ENCODE measurements at places on chromosomes 7 and 10. TPM values are rescaled to one million over a fixed set of nuclear protein-coding genes. Genes with fewer than 3 reads are reported as not detected.

Gene SLC39A12
- total RNA-seq: 0.27 TPM

DNA sequence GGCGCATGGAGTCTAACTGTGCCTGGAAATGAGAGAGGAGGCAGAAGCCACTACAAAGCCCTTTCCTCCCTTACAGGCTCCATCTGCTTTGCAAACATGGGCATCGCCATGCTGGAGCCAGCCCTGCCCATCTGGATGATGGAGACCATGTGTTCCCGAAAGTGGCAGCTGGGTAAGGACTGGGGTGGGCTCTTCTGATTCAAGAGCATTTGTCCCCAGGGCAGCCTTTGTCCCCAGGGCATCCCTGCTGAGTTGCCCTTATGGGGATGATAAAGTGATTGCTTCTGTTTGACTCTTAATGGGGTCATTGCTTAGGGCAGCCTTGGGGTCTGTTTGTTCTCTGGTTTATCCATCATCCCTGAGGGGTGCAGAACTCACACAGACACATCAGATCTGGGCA lies 16.8 kb downstream of the SLC18A2 start:
- no peak for DNase-seq
- H3K27ac ChIP-seq: no peak overlapping the region
- H3K4me3 ChIP-seq: no peak overlapping the region
- no peaks in the 10 kb centered on the region for H3K36me3 ChIP-seq
- no peaks in the 10 kb centered on the region for H3K27me3 ChIP-seq

Gene ASB4
- 2.3 TPM for total RNA-seq

- H3K27me3 ChIP-seq: peaks cover 10% of the 10 kb centered on the region
- no peaks in the 10 kb centered on the region for H3K36me3 ChIP-seq
- no peak overlapping the region for H3K4me3 ChIP-seq
These were observed 35.8 kb downstream of the ALOX5 start for GRCh38 chr10:45409782-45410181.

DNA sequence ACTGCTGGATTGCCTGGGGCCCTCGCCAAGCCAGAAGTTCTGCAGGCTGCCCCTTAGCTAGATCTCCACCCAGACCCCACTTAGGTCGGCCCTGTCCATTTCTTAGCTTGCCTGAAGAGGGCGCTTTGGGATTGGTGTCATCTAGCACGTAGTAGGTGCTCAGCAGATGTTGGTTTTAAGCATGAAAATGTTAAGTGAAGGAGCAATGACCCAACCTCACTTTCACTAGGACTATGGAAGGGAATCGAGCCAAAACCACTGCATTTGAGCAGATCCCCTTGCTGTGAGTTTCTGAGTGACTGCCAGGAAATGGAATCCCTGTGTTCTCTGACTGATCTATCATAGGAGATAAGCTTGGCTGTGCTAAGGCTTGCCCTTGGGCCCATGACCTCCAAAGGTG lies 131.7 kb upstream of the EEPD1 start:
- H3K4me1 ChIP-seq: no peaks in the 10 kb centered on the region
- DNase-seq: no peak
- no peak overlapping the region for H3K27ac ChIP-seq
- no peak overlapping the region for H3K4me3 ChIP-seq
- no peaks in the 10 kb centered on the region for H3K36me3 ChIP-seq
- no peaks in the 10 kb centered on the region for H3K27me3 ChIP-seq

DNA sequence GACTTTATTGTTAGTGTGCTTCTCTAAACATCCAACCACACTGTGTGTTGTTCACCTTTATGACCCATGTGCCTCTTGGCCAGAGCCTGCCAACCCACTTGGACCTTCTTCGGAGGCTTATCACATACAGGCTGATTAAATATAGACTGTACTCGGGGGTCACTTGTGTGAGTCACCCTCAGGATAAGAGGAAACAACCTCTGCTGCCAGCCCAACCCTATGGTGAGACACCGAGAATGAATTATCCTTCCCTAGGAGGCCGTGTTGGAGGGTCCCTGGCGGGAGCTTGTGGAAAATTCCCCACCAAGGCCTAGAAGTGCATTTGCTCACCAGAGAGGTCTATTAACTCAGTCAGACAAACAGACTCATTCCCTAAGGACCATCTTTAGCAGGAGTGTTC lies 63.0 kb downstream of the FAS start:
- no peaks in the 10 kb centered on the region for H3K4me1 ChIP-seq
- DNase-seq: peak; percentile 37
- no peak overlapping the region for H3K4me3 ChIP-seq

GRCh38 chr7:108078211-108078673 lies 51.9 kb downstream of the LAMB4 start:
- no peak overlapping the region for H3K4me3 ChIP-seq
- peak overlapping the region; percentile 19 for H3K27ac ChIP-seq
- H3K36me3 ChIP-seq: no peaks in the 10 kb centered on the region
- no peaks in the 10 kb centered on the region for H3K4me1 ChIP-seq

- no peak overlapping the region for H3K27ac ChIP-seq
- H3K4me1 ChIP-seq: no peaks in the 10 kb centered on the region
- DNase-seq: no peak
- no peaks in the 10 kb centered on the region for H3K27me3 ChIP-seq
- no peaks in the 10 kb centered on the region for H3K36me3 ChIP-seq
- H3K4me3 ChIP-seq: no peak overlapping the region
These were observed 281.9 kb upstream of the MTPN start for GRCh38 chr7:136259074-136259473.

DNA sequence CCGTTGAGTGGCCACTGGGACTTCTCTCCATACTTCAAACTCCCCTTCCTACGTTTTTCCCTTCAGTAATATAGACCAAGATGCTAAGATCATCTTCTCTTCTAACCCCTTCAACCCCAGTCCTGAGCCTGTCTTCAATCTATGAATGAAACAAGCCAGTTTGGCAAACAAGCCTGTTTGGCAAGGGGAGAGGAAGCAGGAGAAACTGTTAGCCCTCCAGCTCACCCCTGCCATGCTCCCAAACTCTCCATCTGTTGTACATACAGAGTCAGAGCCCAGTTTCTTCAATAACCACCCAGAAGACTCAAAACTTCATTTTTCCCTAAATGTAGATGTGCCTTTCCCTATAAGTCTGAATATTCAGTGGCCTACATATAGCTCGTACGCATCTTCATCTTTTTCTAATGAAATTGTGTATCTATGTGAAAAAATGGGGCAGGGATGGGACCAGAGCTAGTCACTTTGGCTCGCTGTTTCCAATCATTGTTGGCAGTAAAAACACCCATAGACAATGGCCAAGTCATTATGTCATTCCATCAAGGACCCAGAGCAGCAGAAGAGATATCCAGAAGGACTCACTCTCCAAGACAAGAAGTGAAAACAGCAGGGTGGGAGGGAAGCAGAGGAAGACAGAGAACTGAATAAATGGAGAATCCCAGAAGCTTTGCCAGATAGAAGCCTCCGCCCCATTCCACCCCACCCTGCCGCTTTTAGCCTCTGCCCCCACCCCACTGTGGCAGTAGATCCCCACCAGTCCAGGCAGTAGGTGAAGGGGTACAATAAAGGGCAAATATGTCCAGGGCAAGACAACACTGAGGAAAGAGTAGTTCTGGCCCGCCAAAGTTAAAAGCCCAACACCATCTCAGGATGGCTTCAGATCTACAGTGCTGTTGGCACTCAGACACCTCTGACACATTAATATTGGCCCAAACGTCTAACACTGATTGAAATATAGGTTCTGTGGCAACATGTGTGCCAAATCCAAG lies 87.3 kb downstream of the DOCK4 start:
- no peaks in the 10 kb centered on the region for H3K27me3 ChIP-seq
- H3K27ac ChIP-seq: no peak overlapping the region
- H3K4me1 ChIP-seq: peaks cover 12% of the 10 kb centered on the region
- no peak overlapping the region for H3K4me3 ChIP-seq

Gene NUTM2E
- total RNA-seq: 0.56 TPM

DNA sequence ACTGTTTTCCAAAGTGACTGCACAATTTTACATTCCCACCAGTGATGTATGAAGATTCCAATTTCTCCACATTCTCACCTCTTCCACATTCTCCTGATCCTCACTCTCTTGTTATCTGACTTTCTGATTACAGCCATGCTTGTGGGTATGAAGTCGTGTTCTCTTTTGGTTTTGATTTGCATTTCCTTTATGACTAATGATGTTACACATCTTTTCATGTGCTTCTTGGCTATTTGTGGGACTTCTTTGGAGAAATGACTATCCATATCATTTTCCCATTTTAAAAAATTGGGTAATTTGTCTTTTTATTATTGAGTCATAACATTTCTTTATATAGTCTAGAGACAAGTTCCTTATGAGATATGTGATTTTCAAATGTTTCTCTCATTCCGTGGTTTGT lies 10.5 kb upstream of the GIMAP8 start:
- no peak for DNase-seq
- H3K27me3 ChIP-seq: no peaks in the 10 kb centered on the region
- H3K36me3 ChIP-seq: no peaks in the 10 kb centered on the region
- H3K4me3 ChIP-seq: no peak overlapping the region
- no peak overlapping the region for H3K27ac ChIP-seq
- H3K4me1 ChIP-seq: no peaks in the 10 kb centered on the region

- H3K4me1 ChIP-seq: no peaks in the 10 kb centered on the region
- H3K27ac ChIP-seq: no peak overlapping the region
- DNase-seq: peak; percentile 77
- no peak overlapping the region for H3K4me3 ChIP-seq
- no peaks in the 10 kb centered on the region for H3K27me3 ChIP-seq
These were observed 59.2 kb upstream of the MYL10 start for GRCh38 chr7:101688183-101688831.

Gene GIMAP7
- total RNA-seq: 46.8 TPM

Gene LIPF
- not detected for total RNA-seq
